ENCODE measurements at places on chromosomes 3 and 15.

- DNase-seq = peak; percentile 70
Observed at GRCh38 chr3:197002701-197003454, 26.7 kb downstream of the MELTF start.

- peak; percentile 49 for DNase-seq
Observed at GRCh38 chr3:119810018-119810435, 28.1 kb downstream of the NR1I2 start.

GRCh38 chr3:30273304-30274072 is 332.9 kb upstream of the TGFBR2 start:
- no peak for DNase-seq

DNA sequence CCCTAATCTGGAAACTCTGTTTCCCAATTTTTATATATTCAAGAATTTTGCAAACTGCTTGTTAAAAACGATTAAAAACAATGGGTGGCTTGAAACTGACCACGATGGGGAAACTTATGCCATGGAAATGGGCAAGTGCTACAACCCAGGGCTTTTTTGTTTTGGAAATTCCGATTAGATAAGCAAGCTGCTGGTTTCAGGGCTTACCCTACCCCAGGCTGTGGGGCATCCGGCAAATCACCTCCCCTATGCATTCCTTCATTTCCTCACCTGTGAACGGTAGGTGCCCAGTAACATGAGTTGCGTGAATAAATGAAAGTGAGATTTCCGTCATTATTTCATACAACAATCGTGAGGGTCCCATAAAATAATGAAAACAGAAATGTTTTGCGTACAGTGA is 34.3 kb downstream of the ST6GAL1 start:
- DNase-seq = no peak

DNA sequence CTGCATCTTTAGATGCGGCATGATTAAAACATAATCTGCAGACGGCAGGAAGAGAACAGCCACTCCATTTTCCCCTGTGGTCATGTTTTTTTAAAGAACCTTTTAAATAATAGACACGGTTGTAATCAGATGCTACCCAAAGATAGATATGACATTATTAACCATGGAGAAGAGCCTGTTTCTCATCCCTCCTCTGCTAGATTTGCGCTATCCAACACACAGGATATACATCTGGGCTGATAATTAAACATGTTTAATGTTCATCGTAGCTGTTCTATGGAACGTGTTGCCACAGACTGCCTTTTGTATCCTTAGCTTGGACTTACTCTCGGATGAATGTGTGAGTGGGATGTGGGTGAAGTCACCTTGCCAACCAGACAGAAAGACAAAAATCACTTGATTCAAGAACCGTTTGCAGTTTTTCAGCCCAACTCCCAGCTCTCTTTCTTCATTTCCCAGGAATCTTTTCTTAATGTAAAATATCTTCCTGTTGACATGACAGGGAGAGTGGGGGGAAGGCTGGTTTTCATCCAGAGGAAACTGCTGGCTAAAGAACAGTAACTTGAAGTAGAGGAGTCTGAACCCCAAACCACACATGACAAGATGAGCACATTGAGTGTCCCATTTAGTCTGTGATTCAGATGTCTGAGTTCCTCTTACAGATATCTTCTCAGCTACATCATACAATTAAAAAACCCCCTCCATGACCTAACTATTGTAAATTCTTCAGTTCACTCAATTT is 118.6 kb upstream of the PRICKLE2 start:
- DNase-seq = no peak

- DNase-seq = no peak
Observed at GRCh38 chr3:94117729-94118128, 54.9 kb downstream of the NSUN3 start.

- DNase-seq = no peak
Observed at GRCh38 chr3:154625756-154626155, 195.8 kb upstream of the GPR149 start.

DNA sequence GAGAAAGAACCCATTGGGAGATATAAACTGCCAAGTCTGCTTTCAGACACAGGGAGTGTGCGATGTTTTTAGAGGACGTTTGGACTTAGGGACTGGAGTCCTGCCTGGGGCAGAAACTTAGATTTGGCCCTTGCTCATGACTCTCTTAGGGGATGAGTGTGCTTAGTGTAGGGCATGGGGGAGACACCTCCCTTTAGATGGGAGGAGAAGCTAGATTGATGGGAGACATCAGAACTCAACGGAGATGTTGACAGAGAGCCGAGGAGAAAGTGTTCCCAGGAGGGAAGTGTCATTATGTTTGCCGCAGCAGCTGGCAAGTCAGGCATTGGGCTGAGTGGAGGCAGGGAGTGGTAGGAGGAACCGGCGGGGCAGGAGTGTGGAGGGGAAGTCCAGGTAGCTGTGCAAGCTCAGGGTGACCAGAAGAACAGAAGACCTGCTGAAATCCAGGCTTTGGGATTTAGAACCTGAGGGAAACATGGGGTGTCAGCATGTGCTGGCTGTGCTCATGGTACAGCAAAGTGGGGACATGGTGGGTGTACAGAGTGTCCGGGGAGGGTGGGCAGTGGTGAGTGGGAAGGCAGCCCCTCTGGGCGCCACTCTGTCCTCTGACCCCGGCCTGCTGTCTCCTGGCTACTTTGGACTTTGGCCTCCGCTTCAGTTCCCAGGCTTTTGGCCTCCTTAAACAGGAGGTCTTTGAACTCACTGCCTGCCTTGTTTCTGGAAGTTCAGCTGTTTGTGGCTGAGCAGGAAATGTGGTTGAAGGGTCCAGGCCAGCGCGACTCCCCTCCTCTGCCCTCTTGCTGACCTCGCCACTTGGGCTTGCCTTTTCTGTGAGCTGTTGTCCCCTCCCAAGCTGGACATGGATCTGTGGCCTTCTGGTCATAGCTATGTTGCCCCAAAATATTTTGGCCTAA is 324.0 kb upstream of the LRRFIP2 start:
- DNase-seq = no peak

DNA sequence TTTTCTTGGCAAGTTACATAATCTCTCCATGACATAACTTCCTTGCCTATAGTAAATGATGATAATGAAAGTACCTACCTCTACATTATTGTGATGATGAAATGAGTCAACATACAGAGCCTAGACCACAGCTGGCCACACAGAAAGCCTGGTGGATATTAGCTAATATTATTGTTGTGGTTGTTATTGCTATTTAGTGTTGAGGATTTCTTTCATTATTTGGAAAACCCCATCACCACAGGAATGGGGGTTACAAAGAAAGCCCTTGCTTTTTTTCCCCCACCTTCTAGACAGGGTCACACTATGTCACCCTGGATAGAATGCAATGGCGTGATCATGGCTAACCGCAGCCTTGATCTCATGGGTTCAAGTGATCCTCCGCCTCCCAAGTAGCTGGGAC is 125.0 kb downstream of the PDZRN3 start:
- DNase-seq = no peak

DNA sequence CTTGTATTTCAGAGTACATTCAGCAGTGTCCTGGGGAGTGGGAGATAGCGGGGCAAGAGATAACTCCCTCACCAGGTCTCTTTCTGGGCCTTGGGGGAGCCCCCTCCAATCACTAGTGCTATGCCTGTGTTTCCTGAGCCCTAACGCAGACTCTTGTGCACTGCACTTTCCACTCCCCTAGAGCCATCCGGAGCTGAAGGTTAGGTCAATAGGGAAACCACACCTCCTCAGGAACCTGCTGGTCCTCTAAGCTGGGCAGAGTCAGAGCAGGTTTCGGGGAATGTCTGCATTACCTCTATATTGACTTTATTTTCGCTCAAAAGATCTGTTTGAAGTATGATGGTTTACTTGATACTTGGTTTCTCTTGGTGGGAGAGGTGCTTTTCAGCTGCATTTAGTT is 617.0 kb upstream of the ROBO1 start:
- no peak for DNase-seq

- no peak for DNase-seq
Observed at GRCh38 chr3:123334056-123334455, 114.8 kb downstream of the ADCY5 start.

- no peak for DNase-seq
Observed at GRCh38 chr15:45242289-45242688, 9.7 kb upstream of the SLC28A2 start.

GRCh38 chr3:111730143-111730542 is 128.9 kb upstream of the PHLDB2 start:
- no peak for DNase-seq

GRCh38 chr3:182028081-182028480 is 316.4 kb downstream of the SOX2 start:
- DNase-seq = no peak

GRCh38 chr3:126267976-126268615 is 87.7 kb upstream of the ALDH1L1 start:
- DNase-seq = no peak

- peak; percentile 65 for DNase-seq
Observed at GRCh38 chr15:45458746-45459403, 63.7 kb downstream of the SLC30A4 start.

- DNase-seq = no peak
Observed at GRCh38 chr15:79644091-79644490, 212.0 kb downstream of the MINAR1 start.

DNA sequence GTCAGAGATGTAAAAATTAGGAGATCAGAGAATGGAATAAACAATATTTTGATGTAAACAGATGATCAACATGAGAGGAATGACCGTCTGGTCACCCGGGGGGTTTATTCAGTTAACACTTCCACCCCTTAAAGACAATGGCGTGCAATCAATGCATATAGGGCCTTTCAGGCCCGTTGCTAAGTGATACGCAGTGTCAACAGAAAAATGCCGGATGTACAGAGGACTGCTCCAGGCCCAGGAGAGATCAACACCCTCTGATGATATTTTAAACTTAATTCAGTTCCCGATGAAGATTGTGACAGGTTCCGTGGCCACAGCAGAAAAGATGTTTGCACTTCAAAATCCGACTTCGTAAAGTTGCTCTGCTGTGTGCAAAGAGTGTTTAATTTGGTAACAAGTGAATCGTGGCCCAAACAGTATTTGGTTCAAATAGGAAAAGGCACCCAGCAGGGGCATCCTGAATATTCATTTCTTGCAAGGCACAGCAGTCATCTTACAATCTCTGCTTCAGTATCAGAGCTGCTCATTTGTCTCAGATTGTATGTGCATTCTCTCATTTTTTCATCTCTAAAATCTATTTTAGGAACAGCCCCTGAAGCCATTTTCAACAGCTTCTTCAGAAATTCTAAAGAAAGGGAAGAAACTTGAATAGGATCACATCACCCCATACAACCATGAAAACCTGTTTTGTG is 72.6 kb downstream of the FOXB1 start:
- no peak for DNase-seq

DNA sequence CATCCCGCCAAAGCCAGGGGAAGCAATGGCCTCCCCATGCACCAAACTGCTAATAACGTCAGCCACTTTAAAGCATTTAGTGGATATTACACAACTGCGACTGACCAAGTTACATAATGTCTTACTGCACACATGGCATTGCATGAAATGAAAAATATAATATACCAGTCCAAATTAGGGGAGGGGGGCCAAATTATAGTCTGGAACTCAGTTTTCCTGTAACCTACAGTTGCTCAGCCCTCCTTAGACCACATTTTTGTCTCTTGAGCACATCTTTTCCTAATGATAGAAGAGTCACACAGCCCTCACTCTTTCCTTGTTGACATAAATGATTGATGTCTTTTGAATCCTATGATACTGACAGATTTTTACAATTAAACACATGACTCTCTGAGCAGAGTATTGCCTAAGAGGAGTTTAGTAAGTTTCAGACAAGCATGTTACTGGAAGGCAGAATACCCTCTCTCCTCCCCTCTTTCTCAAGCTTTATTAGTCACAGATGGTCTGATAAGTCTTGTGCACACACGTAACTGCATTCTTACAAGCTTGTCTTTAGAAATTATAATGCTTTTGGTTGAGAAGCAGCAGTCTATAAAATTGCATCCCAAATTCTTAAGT is 1.1 kb upstream of the PLD1 start:
- no peak for DNase-seq

- no peak for DNase-seq
Observed at GRCh38 chr3:52021489-52022268, 26.0 kb upstream of the RPL29 start.

DNA sequence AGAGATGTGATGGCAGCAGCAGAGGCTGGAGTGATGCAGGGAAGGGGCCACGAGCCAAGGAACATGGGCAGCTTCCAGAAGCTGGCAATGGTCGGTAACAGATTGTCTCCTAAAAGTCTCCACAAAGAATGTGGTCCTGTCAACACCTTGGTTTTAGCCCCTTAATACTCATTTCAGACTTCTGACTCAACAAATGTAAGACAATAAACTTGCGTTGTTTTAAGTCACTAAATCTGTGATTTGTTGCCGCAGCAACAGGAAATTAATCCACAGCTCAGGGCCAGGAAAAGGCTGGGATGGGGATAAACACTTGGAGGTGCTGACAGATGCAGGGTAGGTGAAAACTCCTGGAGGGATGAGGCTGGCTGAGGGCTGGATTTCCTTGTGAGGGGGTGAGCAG is 69.9 kb downstream of the OXNAD1 start:
- no peak for DNase-seq

GRCh38 chr15:48336940-48337339 is 5.7 kb downstream of the DUT start:
- DNase-seq = no peak

GRCh38 chr15:64536244-64536836 is 76.0 kb downstream of the ZNF609 start:
- DNase-seq = no peak

- DNase-seq = no peak
Observed at GRCh38 chr15:77502379-77503095, 81.8 kb downstream of the HMG20A start.

DNA sequence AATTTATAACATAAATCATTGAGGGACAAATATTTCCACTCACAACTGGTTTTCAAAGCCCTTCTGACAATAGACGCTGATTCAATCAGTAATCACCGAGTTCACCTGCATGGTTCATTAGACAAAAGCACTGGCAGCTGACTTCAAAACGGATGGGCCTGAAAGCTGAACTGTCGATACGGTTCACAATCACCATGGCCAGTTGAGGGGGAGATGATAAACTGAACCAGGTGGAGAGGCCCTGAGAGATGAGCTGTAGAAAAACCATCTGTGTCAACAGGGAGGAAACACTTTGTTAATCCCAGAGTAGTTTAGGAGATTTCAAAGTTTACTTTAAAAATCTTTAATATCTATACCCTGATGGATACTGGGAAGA is 75.0 kb downstream of the PEX5L start:
- no peak for DNase-seq

DNA sequence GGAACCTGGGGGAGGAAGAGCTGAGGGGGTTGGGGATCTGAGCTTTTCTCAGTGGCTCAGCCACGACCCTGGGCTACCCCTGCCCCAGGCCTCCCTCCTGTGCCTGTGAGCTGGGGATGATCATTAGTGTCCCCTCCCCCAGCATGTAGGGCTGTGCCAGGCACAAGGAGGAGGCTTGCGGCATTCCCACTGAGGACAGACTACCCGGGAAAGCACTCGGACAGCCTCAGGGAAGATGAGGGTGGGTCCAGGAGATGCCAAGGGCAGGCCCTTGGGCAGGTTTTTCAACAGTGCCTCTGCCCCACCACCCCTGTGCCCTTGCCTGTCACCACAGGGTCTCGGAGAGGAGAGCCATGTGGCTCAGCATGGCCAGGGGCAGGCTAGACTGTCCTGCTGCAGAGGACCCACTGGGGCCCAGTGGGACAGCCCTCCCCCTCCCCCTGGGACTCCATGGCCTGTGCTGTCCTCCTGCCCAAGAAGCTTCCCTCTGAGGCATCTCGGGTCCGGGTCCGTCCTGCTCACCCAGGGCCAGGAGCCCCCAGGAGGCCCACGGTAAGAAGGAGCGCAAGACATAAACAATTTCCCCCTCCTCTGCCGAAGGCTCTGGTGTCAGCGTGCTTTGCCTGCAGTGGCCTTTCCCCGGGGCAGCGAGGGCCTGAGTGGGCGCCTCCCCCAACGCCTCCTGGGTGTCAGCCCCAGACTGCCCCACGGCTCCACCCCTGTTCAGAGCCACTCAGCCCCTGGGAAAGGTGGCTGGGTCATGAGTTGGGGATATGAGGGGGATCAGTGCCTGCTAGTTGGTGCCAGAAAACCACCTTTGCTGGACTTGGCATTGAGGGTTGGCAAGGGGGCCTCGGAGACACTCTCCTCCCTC is 192.5 kb downstream of the GOLGA6L6 start:
- no peak for DNase-seq

Data from stimulated activated CD8-positive, alpha-beta memory T cell treated with anti-CD3 and anti-CD28 coated beads, Interleukin-4, amount 100 ng/mL, for 24 hours (primary cell).